ENCODE measurements at places on chromosomes 3 and 15.

DNA sequence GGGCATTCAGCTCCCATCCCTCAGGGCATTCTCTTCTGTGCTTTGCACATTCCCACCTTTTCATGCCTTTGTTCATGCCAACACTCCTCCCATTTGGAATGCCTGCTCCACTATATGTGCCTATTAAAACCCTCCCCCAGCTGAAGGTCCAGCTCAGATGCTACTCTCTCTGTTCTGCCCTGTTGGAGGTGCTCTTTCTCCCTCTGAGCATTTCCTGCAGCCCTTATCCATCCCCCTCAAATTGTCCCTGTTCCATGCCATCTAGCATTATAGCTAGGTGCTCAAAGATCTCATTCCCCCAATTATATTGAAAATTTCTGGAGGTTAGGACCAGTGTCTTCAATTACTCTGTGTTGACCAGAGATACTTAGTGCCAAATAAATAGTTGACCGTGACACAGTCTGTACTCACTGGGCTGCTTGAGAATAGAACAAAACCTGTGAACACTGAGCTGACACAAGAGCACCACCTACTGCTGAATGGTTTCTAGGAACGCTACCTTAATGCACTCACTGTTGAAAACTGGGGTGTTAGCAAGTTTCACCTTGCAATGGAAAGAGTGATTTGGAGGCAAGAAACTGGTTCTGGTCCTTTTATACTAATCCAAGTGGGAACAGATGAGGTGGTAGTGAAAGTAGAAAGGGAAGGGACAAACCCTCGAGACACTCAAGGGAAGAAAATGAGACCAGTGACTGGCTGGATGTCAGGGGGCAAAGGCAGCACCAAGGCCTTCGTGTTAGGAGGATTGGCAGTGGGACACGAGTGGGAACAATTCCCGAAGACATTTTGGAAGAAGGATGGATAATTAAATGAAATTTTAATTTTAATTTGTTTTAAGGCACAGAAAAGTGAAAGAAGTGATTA is 289.8 kb upstream of the ROPN1 start:
- DNase-seq: no peak

DNA sequence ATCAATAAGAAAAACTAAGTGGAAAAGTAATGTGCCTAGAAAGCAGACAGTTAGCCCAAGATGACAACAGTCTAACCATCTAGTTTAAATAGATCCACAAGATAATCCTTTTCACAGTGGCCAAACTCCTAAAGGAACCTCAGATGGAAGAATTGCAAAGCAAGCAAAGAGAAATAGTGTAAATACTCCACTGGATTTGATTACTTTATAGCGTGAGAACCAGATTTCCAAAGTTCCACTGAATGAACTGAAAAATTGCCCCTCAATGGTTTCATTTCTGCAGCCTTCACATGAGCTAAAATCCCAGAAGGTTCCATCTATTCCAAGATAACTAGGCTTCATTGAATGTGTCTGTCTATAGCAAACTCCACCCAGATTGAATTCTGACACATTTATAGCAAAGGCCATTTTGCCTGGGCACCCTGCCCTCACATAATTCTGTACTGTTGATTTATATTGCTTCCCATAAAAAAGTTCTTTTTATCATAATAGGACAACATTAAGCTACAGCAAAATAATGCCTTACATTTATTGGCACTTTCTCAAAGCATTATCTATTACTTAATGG is 129.7 kb upstream of the THBS1 start:
- no peak for DNase-seq

DNA sequence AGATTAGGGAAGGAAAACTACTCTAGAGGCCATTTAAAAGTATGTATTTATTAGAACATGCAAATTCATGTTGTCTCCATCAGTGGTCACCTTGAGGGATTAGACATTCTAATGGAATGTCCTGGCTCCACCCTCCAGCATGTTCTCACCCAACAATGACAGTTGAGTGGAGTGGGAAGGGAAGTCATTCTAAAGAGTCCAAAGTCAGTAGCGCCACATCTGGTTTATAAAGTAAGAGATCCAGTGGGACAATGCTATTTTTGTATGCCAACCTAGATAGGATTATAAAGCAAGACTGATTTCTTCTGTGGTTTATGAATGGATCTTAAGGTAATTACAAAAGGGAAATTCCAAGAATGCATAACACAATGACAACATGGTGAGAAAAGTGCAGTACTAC is 33.3 kb downstream of the SLC24A1 start:
- DNase-seq: no peak

GRCh38 chr3:158140396-158140795 is 30.5 kb downstream of the RSRC1 start:
- DNase-seq: peak; percentile 29

DNA sequence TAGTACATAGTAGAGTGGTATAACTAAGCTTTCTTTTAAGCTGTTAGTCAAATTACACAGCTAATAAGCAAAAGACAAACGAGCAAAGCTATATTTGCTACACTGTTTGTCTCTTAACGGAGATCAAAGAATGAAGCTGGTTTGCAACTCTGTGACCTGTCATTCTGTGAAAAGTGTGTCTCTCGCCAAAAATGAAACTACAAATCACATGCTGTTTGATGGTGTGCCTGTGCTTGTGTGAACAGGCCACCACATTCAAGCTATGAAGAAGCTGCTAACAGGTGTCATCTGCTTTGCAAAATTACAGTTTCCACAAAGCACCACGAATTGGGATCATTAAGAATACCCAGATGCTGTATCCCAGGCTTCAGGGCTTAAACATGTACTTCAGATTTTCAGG is 667.8 kb upstream of the NAALADL2 start:
- no peak for DNase-seq

DNA sequence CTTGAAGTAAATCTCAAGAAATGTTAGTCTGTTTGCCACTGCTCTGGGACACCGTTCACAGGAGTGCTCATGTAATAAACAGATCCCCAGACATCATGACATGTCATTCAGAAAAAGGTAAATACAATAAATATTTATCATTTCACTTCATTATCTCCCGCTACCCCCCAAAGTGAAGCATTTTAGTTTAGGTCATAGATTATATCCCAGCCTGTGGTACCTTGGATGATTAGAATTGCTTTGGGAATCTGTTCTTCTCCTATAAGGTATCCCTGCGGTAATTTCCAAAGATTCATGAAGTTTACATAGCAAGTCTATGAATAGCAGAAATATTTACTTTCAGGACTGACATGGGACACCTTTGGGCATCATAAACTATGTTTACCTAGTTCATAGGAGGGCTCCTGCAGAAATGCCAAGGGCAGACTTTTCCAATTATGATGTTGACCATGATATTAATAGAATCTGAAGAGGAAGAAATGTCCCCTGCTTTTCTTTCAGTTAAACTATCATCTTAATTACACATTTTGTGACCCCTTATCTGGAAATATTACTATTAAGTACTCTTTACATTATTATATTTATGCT is 268.0 kb downstream of the NAALADL2 start:
- DNase-seq: no peak

DNA sequence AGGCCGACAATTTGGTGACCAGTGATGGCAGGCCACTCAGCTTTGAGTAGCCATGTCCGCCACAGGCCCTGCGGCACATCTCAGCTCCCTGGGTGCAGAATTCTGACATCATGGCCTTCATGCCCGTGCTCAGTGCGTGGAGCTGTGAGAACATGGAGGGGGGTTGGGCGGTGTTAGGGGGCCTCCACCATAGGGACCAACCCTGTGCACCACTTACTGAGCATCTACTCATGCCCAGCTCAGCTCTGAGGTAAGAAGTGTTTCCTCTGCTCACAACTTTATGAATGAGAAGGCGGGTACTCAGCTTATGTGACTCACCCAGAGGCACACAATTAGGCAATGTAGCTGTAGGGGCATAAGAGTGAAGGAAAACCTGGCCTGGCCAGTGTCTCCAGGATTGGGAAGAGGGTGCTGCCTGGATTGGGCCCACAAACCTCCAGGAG is 10.5 kb downstream of the ACOX2 start:
- peak; percentile 74 for DNase-seq

GRCh38 chr3:105786241-105786640 is 82.6 kb downstream of the CBLB start:
- DNase-seq: no peak

DNA sequence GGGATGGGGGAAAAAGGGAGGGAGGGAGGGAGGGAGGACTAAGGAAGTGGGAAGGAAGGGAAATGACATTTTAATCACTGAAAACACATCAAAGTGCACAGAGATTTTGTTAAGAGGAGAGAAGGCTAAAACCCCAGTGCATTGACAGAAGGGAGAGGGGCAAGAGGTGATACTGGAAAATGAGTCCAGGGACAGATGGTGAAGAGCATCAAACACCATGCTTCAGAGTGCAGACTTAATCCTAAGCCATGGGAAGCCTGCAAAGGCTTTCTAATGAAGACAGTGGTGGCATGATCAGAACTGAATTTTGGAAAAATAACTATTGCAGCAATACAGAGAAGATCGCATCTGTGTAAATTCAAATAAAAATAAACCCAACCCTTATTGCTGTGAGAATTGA is 41.8 kb downstream of the HGD start:
- DNase-seq: no peak

- no peak for DNase-seq
Observed at GRCh38 chr15:75198560-75199356, 2.9 kb upstream of the C15orf39 start.

DNA sequence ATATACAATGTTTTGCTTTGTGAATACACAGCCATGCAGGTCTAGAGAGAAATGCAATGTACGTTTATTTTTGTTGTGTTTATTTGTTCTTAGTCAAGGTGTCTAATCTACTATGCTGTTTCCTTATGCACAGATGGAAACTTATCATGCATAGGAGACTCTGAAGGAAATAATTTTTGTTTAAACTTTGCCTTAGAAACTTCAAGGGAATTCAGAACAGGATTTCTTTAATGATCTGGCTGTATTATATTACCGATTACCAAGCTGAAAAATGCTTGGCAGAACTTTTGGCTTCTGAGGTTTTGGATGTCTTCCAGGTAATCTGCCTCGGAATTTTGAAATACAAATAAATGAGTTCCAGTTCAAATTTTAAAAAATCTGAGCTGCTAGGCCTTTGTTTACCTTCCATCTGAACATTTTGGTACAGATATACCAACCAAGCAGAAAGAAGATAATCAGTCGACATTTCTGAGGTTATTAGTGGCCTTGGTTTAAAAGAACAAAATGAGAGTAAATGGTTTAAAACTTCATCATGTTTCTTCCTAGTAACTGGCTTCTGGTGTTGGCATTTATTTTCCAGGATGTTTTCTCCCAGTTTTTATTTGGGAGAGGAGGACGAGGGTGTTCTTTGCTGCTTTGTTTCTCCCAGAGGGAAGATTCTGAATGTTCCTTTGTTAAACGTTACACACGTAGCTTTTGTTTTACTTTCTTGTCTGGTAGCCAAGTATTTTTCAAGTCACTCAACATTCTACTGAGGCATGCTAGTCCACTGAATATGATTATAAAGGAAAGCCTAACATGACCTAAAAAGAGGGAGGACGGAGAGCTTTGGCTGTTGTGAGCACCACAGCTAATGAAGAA is 421.8 kb upstream of the TBL1XR1 start:
- DNase-seq: no peak

GRCh38 chr15:95259513-95259912 is 1028.2 kb downstream of the MCTP2 start:
- peak; percentile 47 for DNase-seq

DNA sequence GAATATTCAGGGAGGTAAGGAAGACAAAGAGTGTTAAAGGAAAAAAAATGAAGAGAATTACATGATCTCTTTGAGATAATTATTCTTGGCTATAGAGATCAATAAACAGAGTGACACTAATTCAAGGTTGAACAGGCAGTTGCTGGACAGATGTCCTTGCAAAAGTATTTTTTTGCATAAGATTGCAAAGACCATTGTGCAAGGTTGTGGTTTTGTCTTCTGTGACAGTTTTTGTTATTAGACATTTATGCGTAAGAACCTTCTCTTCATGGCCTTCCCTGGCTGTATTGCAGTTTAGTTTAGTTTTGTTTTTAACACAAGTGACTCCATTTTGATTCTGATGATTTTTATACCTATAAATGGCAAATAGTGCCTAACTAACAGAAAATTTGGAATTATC is 682.8 kb upstream of the ARPP21 start:
- no peak for DNase-seq

- no peak for DNase-seq
Observed at GRCh38 chr3:167780214-167780883, 44.8 kb downstream of the SERPINI1 start.

- DNase-seq: peak; percentile 25
Observed at GRCh38 chr3:114756506-114757279, 390.4 kb downstream of the ZBTB20 start.

- no peak for DNase-seq
Observed at GRCh38 chr3:18902081-18902793, 246.1 kb upstream of the KCNH8 start.

GRCh38 chr3:119228373-119229145 is 12.1 kb downstream of the B4GALT4 start:
- DNase-seq: no peak

GRCh38 chr3:177776661-177777101 is 579.4 kb upstream of the TBL1XR1 start:
- no peak for DNase-seq

- DNase-seq: no peak
Observed at GRCh38 chr3:194035406-194036138, 100.4 kb upstream of the HES1 start.

- DNase-seq: no peak
Observed at GRCh38 chr3:72782521-72782920, 65.7 kb downstream of the SHQ1 start.

- DNase-seq: no peak
Observed at GRCh38 chr3:179503640-179504039, 52.4 kb upstream of the GNB4 start.
